ENCODE measurements at places on chromosomes 4 and X. TPM values are rescaled to one million over a fixed set of nuclear protein-coding genes. Genes with fewer than 3 reads are reported as not detected.
A peak's percentile ranks its signal among the peaks of the same experiment; 100 is the strongest.

FDCSP gene
- total RNA-seq: not detected

- H3K4me3 ChIP-seq: no peak overlapping the region
- H3K27ac ChIP-seq: no peak overlapping the region
Measured at GRCh38 chr4:32087211-32087610, 1367.0 kb downstream of the PCDH7 start.

- H3K27me3 ChIP-seq: no peaks in the 10 kb centered on the region
- H3K36me3 ChIP-seq: no peaks in the 10 kb centered on the region
- H3K4me3 ChIP-seq: no peak overlapping the region
- H3K27ac ChIP-seq: no peak overlapping the region
- no peaks in the 10 kb centered on the region for H3K4me1 ChIP-seq
Measured at GRCh38 chr4:121256887-121257466, 92.9 kb upstream of the TNIP3 start.

GRCh38 chrX:4151798-4152197 is 438.3 kb upstream of the PRKX start:
- H3K36me3 ChIP-seq: no peaks in the 10 kb centered on the region

DNA sequence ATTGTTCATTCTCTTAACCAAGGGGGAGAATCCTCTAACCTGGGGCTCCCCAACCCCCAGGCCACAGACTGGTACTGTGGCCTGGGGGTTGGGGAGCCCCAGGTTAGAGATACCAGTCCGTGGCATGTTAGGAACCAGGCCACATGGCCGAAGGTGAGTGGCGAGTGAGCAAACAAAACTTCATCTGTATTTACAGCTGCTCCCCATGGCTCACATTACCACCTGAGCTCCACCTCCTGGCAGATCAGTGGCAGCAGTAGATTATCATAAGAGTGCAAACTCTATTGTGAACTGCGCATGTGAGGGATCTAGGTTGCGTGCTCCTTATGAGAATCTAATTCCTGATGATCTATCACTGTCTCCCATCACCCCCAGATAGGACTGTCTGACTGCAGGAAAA is 957.2 kb upstream of the PRKX start:
- no peak overlapping the region for H3K27ac ChIP-seq
- H3K27me3 ChIP-seq: no peaks in the 10 kb centered on the region
- no peak overlapping the region for H3K4me3 ChIP-seq
- no peak for DNase-seq
- H3K4me1 ChIP-seq: peaks cover 3% of the 10 kb centered on the region
- H3K36me3 ChIP-seq: peaks cover 10% of the 10 kb centered on the region

AFAP1 gene
- 6.5 TPM for total RNA-seq

GRCh38 chr4:42425146-42426065 is 28.1 kb downstream of the SHISA3 start:
- no peaks in the 10 kb centered on the region for H3K27me3 ChIP-seq
- H3K4me3 ChIP-seq: peak overlapping the region; percentile 66
- peaks cover 20% of the 10 kb centered on the region for H3K4me1 ChIP-seq
- peaks cover 11% of the 10 kb centered on the region for H3K36me3 ChIP-seq

WNK3 gene
- total RNA-seq: 22.8 TPM

MAGEB2 gene
- 0.13 TPM for total RNA-seq
